ENCODE measurements at places on chromosomes 1 and 21.
A peak's percentile ranks its signal among the peaks of the same experiment; 100 is the strongest.

- DNase-seq, result no peak
These were observed 22.7 kb downstream of the GLUL start for GRCh38 chr1:182368903-182369302.

DNA sequence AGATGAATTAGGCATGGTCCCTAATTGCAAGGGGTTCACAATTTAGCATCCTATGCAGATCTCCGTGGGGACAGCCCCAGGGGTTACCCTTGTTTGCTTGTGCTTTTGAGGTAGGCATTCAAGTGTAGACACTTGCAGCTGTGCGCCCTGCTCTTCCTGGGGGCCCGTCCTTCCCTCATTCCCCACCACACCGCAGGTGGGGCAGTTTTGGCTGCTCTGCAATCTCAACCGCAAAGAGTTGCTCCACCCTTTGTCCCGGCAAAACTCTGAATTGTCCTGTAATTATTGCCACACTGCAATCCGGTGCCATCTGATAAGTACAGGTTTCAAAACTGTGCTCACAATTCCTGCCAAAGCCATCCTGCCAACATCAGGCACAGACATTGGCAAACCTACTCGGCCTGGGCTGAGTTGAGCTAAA, 65.4 kb upstream of the LYST start:
- peak; percentile 19 for DNase-seq

DNA sequence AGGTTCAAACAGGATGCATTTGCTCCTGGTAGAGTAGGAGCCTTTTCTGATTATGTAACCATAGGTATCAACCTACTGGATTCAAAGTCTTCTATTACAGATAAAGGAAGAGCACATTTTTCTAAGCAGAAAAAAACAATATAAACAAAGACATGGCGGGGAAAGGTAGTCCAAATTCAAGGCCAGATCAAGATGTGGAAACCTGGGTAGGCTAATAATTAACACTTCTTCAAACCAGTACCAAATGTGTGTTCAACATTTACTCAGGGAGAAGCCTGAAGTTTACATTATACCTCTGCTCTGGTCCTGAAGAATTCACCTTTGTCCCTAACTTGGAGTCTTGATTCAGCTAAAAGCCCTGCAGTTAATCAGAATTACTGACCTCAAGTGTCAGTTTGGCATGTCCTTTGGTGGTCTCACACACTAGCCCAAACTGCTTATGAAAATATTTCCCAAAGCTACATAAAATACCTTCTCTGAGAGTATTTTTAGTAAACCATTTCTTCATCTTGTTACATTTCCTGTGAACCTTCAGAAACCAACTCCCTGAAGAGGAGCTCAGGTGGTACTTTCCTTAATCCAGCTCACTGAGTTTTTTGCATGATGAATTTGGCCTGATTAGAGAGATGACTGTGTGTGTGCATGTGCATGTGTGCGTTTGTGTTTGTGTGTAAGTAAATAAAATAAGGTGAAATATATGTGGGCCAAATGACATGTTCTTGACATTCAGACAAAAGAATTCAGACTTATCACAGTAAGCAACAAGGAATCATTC, 70.2 kb downstream of the TOR3A start:
- no peak for DNase-seq

GRCh38 chr1:99944192-99944591, 25.6 kb upstream of the SLC35A3 start:
- no peak for DNase-seq

DNA sequence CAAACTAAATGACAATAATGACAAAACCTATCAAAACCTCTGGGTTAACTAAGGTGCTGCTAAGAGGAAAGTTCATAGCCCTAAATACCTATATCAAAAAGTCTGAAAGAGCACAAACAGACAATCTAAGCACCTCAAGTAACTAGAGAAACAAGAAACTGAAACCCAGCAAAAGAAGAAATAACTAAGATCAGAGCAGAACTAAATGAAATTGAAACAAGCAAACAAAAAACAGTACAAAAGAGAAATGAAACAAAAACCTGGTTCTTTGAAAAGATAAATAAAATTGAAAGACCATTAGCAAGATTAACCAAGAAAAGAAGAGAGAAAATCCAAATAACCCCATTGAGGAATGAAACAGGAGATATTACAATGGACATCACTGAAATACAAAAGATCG, 44.8 kb upstream of the KIAA0040 start:
- no peak for DNase-seq

- DNase-seq, result no peak
These were observed 11.2 kb downstream of the RGL1 start for GRCh38 chr1:183816110-183816509.

DNA sequence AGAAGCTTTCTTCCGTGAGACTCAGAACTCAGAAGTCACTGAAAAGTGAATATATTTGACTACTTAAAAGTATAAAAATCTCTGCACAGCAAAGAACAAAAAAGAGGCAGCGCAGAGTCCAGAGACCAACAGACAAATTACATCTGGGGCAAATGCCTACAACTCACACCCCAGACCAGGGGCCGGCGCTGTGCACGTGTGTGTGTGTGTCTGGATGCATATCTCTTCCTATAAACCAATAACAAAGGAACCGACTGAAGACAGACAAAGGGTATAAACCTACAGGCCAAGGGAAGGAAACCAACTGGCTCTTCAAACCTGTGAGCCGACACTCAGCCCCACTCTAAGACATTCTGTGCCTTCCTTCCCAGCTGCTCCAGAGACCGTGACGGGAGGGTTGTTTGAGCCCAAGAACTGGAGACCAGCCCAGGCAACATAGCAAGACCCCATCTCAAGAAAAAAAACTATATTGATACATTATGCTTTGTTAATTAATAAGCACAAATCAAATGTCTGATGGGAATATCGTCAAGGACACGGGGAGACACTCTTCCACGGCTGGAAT, 18.8 kb downstream of the WNT9A start:
- no peak for DNase-seq

DNA sequence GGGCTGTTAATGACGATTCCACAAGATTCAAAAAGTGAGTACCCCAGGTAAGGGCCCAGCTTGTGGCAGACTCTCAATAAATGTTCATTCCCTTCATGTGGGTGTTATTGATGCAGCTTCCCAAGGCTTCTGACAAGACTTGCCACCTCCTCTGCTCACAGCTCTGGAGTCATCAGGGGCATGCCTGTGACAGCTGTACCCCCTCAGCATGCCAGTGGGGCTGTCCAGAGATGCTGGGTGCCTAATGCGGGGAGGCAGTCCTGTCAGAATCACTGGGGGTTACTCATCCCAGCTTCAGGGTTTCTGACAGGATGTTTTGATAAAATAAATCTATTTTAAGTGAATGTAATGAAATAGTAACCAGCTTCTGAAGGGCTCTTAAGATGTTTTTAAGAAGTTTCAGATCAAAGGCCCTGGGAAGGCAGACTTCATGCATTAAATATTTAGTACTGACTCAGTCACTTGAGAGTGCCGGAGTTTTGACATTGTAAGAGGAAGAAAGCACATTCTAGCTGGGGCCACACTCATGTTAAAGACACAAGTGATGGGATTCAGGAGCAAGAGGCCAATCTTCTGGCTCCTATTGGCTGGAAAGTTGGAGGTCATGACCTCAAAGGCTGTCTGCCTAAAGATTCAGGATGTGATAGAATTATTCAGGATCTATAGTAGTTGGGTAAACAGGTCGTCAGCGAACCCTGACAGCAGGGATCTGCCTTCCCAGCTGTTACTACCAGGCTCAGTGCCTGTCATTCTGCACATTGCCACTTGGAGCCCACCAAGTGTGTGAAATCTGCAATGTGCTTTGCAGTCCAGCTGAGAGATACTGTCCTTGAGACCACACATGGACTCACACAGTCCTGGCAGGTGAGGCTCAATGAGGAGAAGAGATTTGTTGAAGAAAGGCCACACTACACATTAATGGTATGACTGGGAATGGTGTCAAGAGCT, 239.6 kb upstream of the BEND5 start:
- DNase-seq, result no peak

GRCh38 chr1:116544588-116545358, 26.1 kb downstream of the CD58 start:
- DNase-seq, result peak; percentile 64

DNA sequence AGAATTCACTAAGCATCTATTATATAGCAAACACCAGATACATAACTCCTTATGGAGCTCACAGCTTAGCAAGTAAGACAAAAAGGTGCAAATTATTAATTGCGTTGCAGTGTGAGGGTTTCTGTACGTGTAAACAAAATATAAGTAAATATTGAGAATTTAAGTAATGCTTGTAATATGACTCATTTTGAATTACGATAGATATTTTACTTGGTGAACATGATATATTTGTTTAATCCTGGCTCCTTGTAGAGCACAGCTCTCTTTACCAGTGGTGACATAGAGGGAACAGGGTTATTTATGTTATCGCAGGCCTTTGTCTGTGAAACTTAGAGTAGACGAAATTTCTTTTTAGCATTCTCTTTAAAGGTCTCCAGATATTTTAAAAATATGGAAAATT, 36.4 kb downstream of the LYPLAL1 start:
- DNase-seq, result no peak

GRCh38 chr1:198889101-198889500, 250.3 kb downstream of the PTPRC start:
- DNase-seq, result no peak

DNA sequence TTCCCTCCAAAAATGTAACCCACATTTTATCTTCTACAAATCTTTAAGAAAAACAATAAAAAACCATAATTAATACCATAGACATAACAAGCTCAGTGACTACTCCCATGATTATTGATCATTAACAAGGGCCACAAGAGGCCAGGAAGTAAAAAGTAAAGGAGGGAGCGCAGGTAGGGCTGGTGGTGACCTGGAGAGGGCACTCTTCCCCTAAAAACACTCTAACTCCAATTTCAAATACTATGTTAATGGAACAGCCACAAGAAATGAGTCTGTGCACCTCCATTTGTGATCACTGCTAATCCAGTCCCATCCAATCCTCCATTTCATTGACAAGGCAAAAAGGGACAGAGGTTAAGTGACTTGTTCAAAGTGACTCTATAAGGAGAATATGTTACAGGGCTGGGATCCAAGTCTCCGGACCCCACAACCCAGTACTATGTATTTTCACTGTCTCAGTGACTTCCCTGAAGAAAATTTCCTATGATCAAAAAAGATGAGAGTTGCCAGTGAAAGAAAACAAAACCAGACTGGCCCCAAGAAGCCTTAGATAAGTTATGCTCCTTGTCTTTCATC, 41.2 kb upstream of the CFAP298 start:
- no peak for DNase-seq

- no peak for DNase-seq
These were observed 44.1 kb downstream of the GON4L start for GRCh38 chr1:155812878-155813277.

- no peak for DNase-seq
These were observed 18.1 kb downstream of the RGS2 start for GRCh38 chr1:192826791-192827546.

DNA sequence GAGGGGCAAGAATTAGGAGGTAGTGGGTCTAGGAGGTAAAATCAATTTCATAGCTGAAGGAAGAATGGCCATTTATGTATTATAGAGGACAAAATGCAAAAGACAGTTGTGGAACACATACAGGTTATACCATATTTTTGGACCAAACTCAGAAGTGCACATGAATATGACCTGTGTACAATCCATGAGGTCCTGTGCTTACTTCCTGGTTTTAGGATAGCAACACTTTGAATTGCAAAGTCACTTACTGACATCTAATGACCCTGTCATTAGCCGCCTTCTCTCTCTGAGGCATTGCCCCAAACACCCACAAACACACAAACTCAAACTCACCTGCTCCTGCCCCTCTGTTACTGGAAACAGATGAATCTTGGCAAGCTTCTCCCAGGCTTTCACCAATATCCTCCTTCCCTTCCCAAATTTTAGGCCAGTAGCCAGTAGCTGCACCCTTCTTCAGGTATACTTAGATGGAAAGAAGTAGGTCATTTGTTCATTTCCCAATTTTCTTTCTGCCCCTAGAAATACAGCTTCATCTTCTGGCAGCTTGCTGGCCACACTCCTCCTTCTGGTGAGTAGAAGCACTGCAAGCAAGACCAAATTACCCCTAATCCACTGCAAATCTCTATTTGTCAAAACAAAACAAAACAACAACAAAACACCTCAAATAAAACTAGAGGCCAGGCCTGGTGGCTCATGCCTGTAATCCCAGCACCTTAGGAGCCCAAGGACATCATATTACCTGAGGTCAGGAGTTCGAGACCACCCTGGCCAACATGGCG, 13.7 kb upstream of the RPL5 start:
- no peak for DNase-seq

DNA sequence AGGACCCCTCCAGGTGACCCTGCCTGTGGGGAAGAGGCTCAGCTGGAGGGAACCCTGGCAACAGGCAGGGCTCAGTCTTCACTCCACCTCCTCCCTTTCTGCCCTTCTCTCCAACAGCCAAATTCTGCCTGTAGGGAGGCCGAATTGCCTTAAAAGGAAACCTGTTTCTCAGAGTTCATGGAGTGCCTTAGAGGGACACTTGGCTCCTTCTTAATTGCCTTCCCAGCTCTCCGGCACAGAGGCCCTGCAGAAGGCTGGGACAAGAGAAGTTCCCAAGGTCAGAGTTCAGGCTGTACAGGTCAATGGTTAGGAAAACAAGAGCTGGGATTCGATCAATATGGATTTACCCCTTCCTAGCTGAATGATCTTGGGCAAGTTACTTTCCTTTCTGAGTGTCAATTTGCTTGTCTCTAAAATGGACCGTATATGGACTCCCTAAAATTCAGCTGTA, 6.2 kb downstream of the CSRP1 start:
- no peak for DNase-seq

GRCh38 chr1:164718821-164719220, 159.8 kb downstream of the PBX1 start:
- no peak for DNase-seq

DNA sequence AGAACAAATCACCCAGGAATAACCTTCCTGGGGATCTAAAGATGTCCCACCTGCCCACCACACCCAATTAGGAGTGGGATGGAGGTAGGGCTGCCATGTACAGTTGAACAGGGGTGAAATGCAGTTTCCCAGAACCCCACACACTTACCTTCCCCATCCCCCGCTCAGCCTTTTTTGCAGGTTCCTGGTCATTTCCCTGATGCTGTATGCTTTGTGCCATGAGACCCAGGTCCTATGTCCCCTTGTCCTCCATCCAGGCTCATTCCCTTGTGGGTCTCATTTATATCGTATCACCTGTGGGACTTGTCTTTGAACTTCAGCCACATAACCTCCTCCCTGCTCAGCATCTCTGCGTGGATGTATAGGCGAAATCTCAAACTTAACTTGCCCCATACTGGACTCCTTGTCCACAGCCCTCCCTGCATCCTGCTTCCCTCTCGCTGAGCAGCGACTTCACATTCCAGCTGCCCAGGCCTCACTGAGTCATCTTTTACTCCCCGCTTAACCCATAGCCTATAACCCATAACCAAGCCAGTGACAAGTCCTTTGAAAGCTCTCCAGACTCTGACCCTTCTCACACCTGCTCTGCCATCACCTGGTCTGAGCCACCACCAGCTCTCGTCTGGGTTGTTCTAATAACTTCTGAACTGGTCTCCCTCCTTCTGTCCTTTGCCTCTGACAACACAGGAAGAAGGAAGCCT, 4.7 kb downstream of the LDLRAD2 start:
- no peak for DNase-seq

DNA sequence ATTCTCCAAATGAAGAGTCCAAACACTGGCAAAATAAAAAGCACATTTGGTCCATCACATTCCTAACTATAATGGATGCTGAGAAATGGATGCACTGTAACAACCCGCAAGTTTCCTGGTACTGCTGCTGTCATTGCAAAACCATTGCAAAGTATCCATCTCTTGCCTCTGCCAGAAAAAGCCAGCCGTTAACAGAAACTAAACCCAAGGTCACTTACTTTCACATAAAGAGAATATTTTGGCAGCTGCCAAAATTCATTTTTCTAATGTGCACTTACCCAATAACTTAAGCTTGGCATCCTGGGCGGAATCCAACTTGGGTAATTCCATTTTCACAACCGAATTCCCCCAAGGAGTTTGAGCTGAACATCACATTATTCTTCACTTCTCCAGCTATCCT, 77.0 kb upstream of the LRRC8D start:
- no peak for DNase-seq

Data from activated T-cell treated with anti-CD3 and anti-CD28 coated beads, Interleukin-2, amount 50 U/mL, for 24 hours (primary cell).